ENCODE measurements at places on chromosomes 5 and 9.

- H3K27me3 ChIP-seq: no peaks in the 10 kb centered on the region
- H3K4me1 ChIP-seq: peaks cover 33% of the 10 kb centered on the region
- no peak overlapping the region for H3K4me3 ChIP-seq
- H3K36me3 ChIP-seq: no peaks in the 10 kb centered on the region
- DNase-seq: peak; percentile 93
Measured at GRCh38 chr5:93186076-93186682, 394.8 kb downstream of the NR2F1-AS1 start.

GRCh38 chr5:9545992-9546851 is at the start of gene SEMA5A:
Gene SEMA5A, minus strand, starts transcription at chr5:9546075. Its CDS starts 166,129 bp downstream, at chr5:9379946.
- no peaks in the 10 kb centered on the region for H3K27me3 ChIP-seq
- peak; percentile 42 for DNase-seq
- peaks cover 6% of the 10 kb centered on the region for H3K4me1 ChIP-seq
- H3K36me3 ChIP-seq: peaks cover 26% of the 10 kb centered on the region
- H3K27ac ChIP-seq: peak within 1 kb of the TSS; percentile 96

DNA sequence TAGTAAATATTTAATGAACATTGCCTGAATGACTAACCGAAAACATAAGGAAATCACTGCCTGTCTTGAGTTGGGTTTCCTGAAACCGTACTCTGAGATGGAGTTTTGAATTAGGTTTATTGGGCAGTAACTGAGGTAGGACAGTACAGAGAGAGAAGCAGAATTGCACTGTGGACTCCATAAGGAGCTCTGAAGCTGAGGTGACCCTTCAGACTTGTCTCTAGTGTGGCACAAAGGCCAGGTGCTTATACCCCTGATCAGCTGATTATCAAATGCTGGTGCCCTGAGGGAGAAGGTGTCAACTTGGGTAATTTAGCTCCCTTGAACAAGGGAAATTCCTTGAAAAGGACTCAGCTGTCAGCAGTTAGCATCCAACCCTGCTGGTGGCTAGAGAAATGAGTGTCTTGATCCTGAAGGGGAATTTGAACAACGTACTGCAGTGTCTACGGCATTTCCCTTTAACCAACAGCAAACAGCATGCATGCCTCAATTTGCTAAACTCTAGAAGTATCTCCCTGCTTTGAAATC is 135.0 kb upstream of the SMARCA2 start:
- no peaks in the 10 kb centered on the region for H3K27me3 ChIP-seq
- H3K4me3 ChIP-seq: no peak overlapping the region
- no peak overlapping the region for H3K27ac ChIP-seq
- DNase-seq: no peak
- no peaks in the 10 kb centered on the region for H3K4me1 ChIP-seq

GRCh38 chr5:161190778-161191177 is 338.8 kb upstream of the ATP10B start:
- DNase-seq: no peak
- H3K27ac ChIP-seq: no peak overlapping the region
- no peaks in the 10 kb centered on the region for H3K36me3 ChIP-seq
- no peaks in the 10 kb centered on the region for H3K27me3 ChIP-seq

Data from astrocyte (in vitro differentiated cells and primary cell).